ENCODE measurements at places on chromosomes 11 and 22.

GRCh38 chr11:17821648-17822400 lies 87.2 kb downstream of the KCNC1 start:
- no peak for DNase-seq

DNA sequence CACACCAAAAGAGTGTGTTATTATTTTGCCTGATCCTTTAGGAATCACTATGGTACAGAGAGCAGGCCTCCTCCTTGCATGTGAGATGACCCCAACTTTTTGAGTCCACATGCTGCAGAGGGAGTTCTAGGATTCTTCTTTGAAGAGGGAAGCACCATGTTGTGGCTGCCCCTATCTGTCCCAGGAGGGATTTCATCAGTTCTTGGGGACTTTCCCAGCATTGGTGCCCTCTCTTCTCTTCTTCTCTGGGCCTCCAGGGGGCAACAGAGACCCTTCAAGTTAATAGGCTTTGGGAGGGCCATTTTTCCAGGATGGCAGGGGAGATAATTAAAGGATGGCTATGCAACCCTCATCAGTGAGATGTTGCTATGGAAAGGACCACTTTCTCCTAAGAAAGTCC lies 3.6 kb downstream of the MMP1 start:
- DNase-seq = no peak

DNA sequence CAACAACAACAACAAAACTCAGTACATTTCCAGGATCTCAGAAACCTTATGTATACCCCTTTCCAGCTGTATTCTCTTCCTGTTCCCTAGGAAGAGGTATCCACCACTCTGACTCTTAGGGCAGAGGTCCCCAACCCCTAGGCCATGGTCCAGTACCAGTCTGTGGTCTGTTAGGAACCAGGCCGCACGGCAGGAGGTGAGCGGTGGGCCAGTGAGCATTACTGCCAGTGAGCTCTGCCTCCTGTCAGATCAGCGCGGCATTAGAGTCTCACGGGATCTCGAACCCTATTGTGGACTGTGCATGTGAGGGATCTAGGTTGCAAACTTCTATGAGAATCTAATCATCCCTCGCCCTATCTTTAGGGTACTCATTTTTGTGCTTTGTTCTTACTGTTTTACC lies 43.9 kb upstream of the LMO1 start:
- no peak for DNase-seq

GRCh38 chr11:11230087-11230486 lies 123.0 kb downstream of the CSNK2A3 start:
- no peak for DNase-seq

GRCh38 chr22:20091690-20092476 lies 11.8 kb downstream of the DGCR8 start:
- DNase-seq = no peak

DNA sequence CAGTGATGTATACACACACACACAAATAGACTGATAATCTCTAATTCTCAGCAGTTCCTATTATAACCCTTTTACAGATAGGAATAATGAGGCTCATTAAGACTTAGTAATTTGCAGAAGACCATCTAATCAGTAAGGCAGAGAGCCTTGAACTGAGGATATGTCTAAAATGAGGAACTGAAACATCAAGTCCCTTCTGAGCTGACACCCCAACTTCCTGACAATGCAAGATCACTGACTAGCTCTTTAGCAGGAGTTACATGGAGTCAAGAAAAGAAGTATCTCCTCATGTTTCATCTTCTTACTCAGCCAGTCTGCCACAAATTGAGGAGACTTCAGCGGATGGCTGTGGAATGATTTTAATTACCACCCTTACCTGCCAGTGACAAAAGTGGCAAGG lies 193.0 kb downstream of the MSANTD4 start:
- DNase-seq = no peak

DNA sequence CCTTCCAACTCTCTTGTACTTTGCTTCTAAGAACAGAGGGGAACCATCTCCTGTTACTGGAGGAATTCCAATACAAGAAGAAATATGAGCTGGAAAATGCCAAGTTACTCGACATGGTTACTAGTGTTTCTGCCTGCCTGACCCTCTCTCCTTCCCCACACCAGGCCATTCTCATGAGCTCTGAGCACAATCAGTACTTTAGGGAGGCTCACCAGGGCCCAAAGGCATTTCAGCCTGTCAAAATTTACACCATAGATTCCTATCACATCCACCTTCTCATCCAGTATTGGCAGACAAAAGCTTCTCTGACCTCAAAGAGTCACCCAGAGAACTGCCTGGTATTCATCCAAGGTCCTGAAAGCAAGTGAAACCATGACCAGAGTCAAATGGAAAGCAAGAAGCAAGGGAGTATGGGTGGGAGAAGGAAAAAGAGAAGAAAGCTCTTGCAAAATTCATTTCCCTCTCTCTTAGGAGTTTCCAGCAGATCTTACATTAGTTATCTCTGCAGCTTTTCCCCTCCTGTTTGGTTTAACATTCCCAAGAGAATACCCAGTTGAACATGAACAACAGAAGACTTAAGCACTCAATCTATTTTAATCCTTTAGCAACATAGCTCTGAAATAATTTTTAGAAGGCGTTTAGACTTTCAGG lies 58.7 kb upstream of the NCAM1 start:
- no peak for DNase-seq

GRCh38 chr22:41290262-41291221 lies 4.6 kb upstream of the RANGAP1 start:
- DNase-seq = no peak

DNA sequence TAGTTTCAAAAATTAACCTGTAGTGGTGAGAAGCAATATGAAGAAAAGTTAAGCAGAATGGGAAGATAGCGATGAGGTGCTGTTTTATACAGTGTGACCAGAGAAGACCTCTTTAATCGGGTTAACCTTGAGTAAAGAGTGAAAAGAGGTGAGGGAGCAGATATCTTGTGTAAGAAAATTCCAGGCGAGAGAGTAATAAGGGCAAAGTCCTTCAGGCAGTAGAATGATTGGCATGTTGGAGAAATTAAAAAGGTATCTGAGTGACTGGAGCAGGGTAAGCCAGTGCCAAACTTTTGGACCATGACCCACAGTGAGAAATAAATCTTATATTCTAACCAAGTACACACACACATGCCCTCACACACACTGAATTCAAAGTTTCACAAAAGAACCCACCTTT lies 374.7 kb upstream of the LARGE1 start:
- no peak for DNase-seq

GRCh38 chr11:127962416-127962815 lies 624.9 kb downstream of the ETS1 start:
- DNase-seq = no peak

DNA sequence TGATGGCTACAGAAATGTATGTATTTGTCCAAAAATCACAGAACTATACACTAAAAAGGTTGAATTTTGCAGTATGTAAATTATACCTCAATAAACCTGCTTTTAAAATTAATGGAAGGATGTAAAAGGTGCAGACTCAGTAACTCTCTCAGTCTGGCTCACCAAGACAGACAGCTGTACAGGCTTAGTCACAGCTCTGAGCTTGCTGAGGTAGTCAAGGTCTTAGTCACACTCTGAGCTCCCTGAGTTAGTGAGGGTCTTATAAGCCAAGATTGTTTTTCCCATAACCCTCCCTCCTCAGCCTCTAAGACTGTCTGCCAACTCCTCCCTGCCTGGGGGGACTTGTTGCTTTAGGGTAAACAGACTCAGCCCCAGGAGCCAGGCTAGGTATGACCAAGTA lies 59.3 kb upstream of the IZUMO1R start:
- DNase-seq = no peak

DNA sequence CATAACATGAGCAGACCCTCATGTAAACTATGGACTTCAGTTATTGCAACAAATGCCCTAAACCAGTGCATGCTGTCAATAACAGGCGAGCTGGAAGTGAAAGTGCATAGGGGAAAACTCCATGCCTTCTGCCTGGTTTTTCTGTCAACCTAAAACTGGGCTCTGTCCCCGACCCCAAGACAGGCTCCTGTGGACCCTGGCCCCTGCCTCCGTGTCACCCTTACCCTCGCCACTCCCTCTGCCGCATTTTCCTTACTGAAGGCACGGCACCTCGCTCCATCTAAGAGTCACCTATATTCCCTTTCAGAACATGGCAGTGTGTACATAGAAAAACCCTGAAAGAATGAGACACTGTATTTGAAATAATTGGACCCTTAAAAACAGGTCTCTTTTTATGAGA lies 151.3 kb downstream of the SHANK2 start:
- DNase-seq = no peak

DNA sequence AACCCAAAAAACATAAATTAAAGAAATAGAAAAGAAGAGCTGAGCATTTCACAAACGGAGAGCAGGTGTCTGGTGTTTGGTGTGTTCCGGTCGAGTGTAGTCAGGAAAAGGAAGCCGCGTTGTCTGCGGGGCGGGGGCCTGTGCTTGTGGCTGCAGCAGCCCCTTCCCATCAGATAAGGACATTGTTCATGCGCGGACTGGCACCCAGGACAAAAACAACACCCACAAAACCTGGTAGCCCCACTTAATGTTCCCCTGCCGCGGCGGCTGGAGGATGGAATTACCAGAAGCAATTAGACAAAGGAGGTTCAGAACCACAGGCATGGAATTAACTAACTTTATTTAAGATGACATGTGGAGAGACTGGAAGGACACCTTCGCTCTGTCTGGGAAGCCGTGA lies 29.9 kb downstream of the KRTAP5-5 start:
- DNase-seq = no peak

GRCh38 chr11:95365348-95365747 lies 134.3 kb upstream of the SESN3 start:
- no peak for DNase-seq

DNA sequence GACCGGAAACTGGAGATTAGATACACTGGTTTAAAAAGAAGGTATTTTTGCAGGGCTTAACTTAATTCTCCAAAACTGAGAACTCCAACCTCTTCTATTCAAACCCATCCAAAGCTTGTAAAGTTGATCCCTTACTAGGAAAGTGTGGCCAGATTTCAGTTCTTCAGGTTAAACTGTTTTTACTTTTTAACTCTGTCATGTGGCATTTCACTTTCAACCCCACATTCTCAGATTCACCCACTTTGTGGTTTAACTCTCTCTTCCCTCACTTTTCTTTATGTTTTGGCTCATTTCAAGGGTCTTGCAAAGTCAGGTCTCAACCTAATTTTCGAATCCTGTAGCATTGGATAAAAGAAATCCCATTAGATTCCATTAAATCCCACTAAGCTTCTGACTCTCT lies 75.4 kb downstream of the MPPED2 start:
- DNase-seq = no peak

DNA sequence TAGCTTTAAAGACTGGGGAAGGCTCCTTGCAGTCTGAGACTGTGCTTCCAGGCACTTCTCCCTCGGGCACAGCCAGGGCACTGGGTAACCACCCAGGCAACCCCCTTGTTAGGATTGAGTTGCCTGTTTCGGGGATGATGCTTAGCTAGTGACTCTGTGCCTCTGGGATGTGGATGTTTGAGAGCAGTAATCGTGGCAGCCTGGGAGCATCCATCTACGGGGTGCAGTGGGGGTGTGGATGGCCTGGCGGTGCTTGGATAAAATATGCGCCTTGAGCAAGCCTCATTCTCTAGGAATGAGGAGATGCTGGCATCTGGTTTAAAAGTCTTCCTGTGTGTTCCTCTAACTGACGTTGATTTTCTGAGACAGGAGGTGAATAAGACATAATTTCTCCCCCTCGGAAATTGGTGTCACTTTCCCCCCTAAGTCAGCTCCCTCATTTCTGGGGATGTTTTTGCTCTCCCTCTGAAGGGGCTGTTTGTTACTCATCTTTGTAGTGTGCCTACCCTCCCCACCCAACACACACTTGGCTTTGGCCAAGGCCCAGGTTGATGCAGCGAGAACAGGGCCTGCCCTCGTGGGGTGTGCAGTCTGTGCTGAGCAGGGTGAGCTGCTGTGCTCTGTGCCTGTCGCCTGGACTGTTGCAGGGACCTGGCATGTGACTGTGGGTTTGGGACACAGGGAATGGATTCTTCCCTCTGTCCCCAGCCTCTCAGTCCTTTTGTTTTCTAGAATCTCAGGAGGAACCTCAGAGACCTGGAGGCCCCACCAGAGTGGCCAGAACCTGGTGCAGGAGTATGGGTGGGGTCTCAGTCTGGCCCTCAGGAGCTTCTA lies 2.0 kb downstream of the GNAZ start:
- DNase-seq = no peak

DNA sequence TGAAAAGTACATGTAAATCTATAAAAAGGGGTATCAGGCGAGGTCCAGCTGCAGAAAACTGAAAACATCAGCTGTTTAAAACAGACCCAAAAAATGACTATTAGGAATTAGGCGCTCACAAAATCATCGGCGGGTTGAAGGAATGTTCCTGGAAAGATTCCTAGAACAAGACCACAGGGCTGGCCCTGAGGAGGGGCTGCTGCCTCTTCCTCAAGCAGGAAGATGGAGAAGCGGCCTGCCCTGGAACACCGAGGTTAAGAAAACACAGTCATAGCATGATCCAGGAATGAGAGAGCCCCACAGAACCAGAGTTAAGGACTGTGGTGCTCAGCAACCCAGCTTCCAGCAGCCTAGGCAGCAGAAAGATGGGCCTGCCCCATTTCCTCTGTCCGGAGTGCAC lies 78.4 kb downstream of the C11orf91 start:
- no peak for DNase-seq

DNA sequence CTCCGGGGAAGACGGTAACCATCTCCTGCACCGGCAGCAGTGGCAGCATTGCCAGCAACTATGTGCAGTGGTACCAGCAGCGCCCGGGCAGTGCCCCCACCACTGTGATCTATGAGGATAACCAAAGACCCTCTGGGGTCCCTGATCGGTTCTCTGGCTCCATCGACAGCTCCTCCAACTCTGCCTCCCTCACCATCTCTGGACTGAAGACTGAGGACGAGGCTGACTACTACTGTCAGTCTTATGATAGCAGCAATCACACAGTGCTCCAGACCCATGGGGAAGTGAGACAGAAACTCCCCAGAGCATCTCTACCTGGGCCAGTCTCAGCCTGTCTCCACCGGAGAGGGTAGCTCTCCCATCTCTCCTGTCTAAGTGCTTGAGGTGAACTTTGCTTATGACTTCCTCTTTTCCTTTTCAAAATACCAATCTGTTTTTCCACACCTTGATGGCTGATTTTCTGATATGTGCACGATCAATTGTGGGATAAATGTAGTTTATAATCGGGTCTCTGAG lies 48.5 kb upstream of the VPREB1 start:
- DNase-seq = no peak

DNA sequence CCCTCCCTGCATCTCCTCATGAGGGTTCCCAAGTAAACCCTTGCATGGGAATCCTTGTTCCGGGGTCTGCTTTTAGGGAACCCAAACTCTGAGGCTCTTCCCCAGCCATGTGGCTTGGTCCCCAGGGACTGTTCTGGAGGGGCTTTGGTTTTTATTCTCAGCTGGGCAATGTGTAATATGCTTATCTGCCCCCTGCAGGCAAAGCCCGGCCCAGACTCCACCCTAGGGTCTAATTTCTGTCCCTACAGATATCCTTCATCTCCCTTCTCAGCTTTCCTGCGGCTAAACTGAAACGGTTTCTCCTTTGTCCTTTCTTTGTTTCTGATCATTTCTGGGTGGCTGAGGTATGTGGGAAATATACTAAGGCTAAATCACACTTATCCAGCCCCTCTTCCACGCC lies 37.1 kb downstream of the TST start:
- no peak for DNase-seq
